ENCODE measurements at places on chromosomes 13 and 19.

DNA sequence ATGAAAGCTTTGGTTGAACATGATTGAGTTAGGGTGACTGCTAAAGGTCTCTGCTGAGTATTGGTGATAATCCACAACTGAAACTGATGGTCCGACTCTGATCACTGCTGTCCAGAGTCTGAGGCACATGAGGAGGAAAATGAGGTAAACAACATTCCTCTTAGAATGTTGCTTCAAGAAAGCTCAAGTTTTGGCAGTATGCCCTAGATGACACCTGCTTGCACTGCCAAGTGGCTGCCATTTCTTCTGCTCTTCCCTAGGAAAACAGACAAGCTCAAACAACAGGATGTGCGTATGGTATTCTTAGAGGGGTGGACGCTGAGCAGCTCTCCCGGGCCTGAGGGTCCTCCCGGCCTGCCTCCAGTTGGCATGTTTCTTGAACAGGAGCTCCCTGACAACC lies 15.2 kb upstream of the MTIF3 start:
- DNase-seq, result no peak

- no peak for DNase-seq
Observed at GRCh38 chr19:54154603-54155345, 4.7 kb downstream of the LENG1 start.

DNA sequence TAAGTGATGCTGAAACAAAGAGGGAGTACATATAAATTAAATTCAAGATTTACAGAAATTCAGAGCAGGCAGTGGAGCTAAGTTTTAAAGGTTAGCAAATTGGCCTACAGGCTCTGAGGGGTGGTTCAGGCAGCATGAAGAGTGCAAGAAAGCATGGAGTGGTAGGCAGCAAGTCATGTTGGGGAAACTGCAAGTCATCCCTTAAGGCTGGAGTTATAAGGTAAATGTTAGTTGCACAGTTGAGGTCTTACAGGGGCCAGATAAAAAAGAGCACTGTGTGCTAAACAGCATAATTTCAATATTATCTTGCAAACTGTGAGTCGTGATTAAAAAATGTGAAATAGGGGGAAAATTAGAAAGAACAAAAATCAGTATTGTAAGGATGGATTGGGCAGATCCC lies 106.2 kb downstream of the VWA8 start:
- DNase-seq, result no peak

DNA sequence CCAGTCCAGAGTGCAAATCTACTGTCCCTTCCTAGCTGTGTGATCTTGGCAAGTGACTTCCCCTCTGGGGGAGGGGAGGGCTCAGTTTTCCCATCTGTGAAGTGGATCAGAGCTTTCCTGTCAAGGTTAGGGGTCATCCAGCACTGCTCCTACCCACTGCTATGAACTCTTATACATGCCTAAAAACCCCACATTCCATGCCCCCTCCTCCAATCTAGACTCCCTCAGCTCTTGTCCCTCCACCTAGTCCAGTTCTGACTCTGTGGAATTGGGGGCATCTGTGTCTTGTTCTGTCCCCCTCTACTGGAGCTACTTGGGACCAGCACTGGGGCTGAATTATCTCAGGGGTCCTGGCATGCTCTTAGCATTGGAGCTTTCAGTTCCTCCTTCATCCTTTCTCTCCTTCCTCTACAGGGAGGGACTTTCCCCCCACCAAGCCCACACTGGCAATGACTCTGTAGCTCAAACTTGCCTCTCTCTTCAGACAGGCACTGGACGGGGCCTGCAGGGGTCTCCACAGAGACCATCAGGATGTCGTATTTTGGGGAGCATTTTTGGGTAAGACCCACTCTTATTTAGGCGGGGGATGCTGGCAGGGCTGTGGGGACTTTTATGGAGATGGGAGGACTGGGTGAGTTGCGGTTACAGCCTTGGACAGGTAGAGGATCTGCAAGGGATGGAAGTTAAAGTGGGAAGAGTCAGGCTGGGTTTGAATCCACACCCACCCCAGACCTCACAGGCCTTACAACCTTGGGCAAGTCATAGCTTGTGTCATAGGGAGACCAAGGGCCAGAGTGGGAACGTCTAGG lies 3.6 kb downstream of the FCHO1 start:
- no peak for DNase-seq

- no peak for DNase-seq
Observed at GRCh38 chr13:86882107-86882506, 789.1 kb upstream of the SLITRK5 start.

DNA sequence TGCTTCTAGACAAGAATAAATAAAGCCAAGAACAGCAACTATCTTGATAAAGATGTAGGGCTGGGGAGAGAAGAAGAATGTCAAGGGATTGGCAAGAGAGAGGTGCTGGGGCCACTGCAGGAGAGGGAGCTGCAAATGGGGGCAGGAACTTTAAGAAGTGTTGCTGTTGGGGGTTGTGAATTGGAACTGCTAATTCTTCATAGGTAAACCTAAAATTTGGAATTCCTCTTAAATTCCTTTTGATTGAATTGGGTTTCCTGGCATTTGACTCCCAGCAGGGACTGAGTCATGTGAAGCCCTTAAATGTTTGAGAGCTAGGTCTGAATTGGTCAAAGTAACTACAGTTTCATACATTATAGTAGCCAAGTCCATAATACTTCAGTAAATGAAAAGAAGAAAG lies 305.6 kb upstream of the TMTC4 start:
- no peak for DNase-seq

- DNase-seq, result peak; percentile 92
Observed at GRCh38 chr19:12806242-12807081, at the start of gene RNASEH2A. RNASEH2A (plus strand) TSS chr19:12806584; CDS start chr19:12806674, 90 bp downstream.

- no peak for DNase-seq
Observed at GRCh38 chr19:51341976-51342580, at the start of gene VSIG10L. VSIG10L (minus strand) TSS chr19:51342139; CDS start chr19:51342124, 15 bp downstream.

GRCh38 chr19:58277748-58278540 lies 811 bp upstream of the ZNF8 start:
- DNase-seq, result no peak

- DNase-seq, result no peak
Observed at GRCh38 chr19:56969759-56970178, 129.2 kb upstream of the PEG3 start.

DNA sequence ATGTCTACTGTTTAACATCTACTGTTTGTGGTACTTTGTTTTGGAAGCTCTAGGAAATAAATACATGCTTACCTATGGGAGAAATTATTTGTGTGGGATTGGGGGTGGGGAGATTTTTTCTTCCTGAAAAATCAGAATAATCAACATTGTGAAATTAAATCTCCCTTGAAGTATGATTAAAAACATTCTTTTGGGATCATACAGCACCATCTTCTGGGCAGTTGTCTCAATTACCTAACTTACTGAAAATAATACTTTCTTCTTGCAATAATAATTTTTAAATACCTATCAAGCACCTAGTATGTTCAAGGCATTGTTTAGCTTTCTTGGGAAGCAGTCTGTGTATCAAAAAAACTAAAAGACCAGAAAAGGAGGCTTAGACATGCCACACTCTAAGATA lies 576.5 kb upstream of the ARGLU1 start:
- no peak for DNase-seq

- no peak for DNase-seq
Observed at GRCh38 chr13:26693749-26694463, 66.7 kb downstream of the GPR12 start.

DNA sequence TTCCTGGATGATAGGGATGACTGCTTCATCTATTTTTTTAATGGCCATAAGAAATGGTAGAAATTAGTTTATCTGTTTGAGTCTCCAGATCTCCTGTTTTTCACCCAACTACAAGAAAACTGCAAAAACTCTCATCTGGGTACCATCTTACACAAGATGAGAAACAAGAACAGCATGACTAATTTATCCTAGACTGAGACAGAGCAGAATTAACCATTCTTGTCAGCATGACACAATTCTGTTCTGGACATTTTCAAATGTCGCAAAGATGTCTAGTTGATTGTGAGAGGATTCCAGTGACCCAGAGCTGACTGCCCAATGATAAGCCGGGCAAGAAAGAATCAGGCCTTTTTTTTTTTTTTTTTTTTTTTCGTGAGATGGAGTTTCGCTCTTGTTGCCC lies 12.8 kb downstream of the ZNF43 start:
- DNase-seq, result no peak

DNA sequence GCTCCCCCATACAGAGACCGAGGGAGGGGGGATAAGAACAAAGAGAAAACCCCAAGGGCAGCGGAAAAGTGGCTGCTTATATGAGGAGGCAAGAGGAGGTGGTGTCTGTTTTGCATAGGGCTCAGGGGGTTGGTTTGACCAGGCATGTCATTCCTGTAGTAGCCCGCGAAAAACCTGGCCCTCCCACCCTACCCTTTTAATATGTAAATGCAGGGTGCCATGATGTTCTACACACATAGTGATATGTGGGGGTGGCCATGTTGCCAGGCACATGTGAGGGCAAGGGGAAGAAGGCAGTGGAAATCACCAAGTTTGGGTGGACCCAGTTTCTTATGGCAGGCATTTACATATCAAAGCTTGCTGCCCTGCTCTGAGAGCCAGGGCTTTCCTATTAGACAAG lies 203.5 kb upstream of the UBL3 start:
- DNase-seq, result no peak

DNA sequence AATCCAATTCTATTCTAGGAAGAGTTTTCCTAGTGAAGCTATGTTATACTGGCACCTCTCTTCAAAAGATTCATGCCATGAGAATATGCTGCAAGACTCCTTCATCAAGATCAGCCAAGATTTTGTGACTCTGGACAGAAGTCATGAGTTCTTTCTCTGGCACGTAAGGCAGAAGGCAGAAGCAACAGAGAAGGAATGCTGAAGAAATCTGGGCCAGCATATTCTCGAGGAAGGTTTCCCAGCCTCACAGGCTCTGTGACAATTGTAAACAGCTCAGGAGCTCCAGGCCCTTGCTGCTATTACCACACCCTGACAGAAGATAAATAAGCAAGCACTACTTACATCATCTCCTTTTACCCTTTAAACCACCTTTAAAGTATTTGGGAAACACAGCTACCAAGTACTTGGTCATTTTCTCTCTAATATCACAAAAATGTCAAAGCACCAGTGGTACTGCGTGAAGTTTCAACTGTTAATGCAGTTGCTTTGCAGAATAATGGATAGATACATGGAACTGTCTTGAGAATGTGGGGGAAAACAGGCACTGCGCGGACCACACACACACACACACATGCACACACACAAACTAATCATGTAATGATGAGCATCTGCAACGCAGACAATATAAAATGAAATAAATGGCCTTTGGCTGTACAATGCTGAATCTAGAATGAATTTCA lies 55.4 kb downstream of the INTS6 start:
- no peak for DNase-seq

GRCh38 chr13:21229241-21230024 lies 53.0 kb downstream of the MRPL57 start:
- DNase-seq, result no peak

- DNase-seq, result peak; percentile 27
Observed at GRCh38 chr19:41225238-41226052, 6.4 kb downstream of the AXL start.

GRCh38 chr13:110923777-110924638 lies 9.1 kb upstream of the ANKRD10 start:
- no peak for DNase-seq

DNA sequence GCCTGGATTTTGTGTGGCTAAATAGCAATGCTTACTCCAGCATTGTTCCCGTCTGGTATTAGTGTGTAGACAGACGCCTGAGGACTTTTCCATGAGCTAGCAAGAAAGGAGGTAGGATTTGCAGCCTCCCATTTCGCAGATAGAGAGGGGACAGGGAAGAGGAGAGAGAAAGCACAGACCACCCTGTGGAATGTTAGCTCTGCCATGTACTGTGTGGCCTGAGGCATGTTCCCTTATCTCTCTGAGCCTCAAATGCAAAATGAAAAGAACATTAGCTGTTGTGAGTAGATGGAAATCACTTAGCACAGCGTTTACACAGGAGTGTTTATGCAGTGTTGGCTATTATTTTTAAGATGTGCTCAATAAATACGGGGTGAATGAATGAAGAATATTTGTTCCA lies 45.5 kb downstream of the OLFM4 start:
- DNase-seq, result no peak

- no peak for DNase-seq
Observed at GRCh38 chr19:10677751-10678150, 23.5 kb upstream of the QTRT1 start.

DNA sequence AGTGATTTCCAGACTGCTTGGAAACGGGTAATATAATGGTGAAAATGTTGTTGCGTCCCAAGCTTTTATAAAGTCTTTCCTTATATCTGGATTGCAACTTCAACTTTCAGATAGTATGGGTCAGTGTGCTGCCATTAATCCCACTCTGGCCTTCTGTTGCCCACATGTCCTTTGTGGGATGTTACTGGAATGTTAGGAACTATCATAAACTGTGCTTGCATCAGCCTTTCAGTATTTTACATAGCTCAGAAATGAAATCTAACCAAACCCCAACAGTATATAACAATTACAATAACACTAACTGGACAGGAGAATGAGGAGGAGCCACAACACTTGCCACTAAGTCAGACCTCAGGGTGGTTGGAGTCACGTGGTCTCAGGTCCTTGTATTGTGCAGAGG lies 78.9 kb downstream of the LNX2 start:
- no peak for DNase-seq

GRCh38 chr19:35861640-35862160 lies 5.0 kb downstream of the KIRREL2 start:
- DNase-seq, result no peak

DNA sequence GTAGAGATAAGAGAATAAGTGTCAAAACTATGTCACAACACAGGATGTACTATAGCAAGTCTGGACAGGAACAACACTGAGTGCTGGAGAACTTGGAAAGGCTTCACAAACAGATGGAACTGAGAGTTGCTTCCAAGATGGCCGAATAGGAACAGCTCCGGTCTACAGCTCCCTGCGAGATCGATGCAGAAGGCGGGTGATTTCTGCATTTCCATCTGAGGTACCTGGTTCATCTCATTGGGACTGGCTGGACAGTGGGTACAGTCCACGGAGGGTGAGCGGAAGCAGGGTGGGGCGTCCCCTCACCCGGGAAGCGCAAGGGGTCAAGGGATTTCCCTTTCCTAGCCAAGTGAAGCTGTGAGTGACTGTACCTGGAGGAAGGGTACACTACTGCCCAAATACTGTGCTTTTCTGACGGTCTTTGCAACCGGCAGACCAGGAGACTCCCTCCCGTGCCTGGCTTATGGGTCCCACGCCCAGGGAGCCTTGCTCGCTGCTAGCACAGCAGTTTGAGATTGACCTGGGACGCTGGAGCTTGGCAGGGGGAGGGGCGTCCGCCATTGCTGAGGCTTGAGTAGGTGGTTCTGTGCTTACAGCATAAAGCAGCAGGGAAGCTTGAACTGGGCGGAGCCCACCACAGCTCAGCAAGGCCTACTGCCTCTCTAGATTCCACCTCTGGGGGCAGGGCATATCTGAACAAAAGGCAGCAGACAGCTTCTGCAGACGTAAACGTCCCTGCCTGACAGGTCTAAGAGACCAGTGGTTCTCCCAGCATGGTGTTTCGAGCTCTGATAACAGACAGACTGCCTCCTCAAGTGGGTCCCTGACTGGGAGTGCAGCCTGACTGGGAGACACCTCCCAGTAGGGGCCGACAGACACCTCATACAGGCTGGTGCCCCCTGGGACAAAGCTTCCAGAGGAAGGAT lies 46.0 kb downstream of the USP12 start:
- no peak for DNase-seq

DNA sequence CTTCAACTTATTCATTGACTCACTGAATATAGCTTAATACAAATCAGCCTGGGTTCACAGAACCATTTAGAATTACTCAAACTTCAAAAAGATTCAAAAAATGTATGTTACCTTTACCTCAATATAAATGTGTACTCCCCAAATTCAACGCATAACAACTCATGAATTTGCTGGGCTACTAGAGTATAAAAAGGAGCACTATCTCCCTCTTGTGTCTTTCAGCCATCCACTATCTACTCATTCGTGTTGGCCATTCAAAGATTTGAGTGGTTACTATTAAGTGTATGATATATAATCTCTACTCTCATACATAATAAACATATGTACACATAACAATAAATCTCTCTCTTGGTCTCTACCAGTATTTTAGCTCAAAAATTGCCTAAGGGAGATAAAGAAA lies 20.3 kb downstream of the INTS6 start:
- no peak for DNase-seq

All from activated CD4-positive, alpha-beta T cell treated with anti-CD3 and anti-CD28 coated beads, Interleukin-2, amount 50 U/mL, for 16 hours (primary cell).